ENCODE measurements at places on chromosomes 3 and 15. TPM values are rescaled to one million over a fixed set of nuclear protein-coding genes. Genes with fewer than 3 reads are reported as not detected.

DNA sequence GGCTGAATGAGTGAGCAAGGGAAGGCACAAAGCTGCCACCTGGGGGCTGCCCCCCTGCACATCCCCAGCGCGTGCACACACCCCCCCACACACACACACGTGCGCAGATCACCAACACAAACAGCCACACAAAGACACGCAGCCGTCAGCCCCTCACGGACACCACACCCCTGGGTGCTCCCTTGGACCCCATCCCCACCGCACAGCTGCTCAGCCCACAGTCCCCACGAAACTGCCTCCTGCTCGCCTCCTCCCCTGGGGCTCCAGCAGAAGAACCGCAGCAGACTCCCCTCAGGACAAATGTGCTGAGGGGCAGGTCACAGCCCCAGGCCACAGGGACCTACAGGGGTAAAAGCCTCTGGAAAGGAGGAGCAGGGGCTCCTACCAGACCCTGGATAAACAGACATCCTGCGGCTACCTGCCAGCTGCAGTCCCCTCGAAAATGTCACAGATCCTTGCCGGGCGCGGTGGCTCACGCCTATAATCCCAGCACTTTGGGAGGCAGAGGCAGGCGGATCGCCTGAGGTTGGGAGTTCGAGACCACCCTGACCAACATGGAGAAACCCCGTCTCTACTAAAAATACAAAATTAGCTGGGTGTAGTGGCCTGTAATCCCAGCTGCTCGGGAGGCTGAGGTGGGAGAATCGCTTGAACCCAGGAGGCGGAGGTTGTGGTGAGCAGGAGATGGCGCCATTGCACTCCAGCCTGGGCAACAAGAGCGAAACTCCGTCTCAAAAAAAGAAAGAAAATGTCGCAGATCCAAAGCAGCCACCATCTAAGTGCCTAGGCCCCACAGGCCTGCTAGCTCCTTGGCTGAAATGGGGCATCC lies 6.5 kb downstream of the TWF2 start:
- no peak for DNase-seq

DNA sequence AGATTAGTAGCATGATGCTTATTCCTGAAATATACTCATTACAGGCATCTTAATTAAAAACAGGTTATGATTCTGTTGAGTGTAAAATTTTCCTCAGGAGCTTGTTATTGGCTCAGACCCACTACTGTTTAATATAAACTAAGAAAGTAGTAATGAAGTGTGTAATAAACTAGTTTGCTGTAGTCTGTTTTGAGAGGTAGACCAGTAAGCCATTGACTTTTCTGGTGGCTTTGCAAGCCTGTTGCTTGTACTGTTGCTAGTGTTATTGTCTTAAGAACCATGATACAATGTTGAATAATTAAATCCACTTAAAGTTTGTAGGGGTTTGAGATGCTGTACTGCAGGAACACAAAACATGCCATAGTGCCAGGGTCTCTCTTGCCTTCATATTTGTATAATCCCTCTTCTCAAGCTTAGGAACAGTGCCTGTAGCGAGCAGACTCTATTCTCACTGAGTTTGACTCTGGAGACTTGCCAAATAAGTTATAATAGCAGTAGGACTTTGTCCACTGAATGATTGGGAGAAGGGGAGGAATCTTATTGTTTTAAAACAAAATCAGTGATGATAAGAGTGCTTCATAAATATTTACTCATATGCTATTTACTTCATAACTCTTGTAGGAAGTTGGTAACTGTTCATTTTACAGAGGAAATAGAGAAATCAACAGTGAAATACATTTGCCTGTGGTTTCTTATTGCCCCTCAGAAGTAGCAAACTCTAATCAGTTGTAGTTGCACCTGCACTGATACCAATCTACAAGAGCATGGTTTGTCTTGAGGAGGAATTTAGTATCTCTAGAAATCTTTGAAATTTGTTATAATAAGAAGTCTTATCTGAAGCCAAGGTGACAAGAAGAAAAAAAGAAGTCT lies 13.4 kb downstream of the TCF12 start:
- no peak for DNase-seq

DNA sequence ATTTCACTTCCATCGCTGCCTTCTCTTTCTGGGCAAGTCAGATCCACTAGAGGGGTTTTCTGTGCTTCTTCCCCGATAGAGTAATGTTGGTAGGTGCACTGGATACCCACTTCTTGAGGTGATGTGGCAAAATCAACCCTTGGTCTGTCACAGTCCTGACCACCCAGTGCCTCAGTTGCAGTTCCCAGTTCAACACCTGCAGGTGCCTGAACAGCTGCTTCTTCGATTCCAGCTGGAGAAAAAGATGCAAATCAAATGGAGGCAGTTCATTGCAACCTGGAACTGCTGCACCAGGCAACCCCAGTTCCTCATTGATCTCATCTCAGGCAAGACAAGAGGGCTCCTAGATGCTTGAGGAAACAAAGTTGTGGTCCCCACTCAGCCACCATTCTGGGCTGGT lies 186.6 kb downstream of the UBE2E2 start:
- no peak for DNase-seq

GRCh38 chr3:132872711-132873110 lies 150.5 kb upstream of the NPHP3 start:
- no peak for DNase-seq

DNA sequence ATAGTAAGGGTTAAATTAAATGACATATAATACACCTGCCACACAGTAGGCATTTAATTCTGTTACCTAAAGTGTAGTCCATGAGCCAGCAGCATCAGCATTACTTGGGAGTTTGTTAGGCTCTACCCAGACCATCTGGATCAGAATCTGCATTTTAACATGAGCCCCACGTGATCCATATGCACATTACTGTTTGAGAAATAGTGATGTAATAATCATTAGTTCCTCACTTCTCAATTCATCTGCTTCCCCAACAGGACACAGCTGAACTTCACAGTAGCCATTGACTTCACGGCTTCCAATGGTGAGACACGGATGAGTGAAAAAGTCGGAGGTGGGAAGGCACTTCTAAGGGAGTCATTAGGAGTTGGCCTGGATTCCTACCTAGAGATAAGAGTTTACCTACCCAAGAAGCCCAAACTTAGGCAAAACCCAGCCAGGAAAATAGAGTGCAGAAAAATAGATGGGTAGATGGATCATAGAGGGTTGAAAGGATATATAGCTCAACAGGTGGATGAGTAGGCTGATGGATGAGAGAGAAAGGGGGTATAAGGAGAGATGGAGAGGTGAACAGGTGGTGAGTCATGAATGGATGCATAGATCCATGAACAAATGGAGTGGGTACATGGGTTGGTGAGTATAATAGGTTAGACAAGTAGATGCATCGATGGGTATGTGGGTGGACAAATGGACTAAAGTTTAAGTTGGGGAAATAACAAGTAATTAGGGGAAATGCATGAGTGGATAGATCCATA lies 13.3 kb downstream of the CPNE9 start:
- no peak for DNase-seq

DNA sequence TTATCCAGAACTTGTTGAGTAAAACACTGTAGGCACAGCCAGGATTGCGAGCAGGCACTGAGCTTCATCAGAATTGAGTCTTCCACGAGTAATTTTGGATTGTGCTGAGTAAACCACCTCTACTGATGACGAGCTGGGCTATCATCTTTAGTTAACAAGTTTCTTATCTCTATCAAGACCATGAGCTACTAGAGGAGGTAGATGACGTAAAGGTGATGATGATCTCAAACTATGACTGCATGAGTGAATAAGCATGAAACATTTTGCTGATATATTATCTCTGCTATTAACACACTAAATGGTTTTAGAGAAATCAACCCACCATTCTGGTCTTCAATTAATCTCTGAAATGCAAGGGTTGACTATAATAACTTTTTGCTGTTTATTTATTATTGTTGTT lies 506.0 kb downstream of the GBE1 start:
- DNase-seq = no peak

- no peak for DNase-seq
Measured at GRCh38 chr3:194685065-194685717, 492 bp upstream of the FAM43A start.

DNA sequence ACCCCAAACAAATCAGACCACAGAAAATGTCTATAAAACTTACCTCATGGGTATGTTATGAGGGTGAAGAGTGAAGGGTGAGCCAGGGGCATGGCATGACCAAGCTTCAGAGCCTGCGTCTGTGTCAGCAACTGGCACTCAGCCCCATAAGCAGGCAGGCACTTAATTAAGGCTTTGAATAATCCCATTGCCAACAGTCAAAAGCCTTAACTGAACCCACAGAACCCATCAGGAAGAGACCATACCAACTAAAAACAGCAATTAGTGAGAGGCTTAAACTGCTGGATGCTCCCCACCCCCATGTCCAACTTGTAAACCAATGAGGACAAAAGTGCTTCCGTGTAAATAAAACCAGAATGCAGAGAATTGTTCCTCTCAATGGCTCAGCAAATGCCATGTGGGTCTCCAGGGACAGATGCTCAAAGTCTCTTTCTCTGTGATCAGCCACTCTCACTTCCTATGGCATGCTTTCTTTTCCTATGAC lies 126.0 kb downstream of the MYLK start:
- peak; percentile 74 for DNase-seq

DNA sequence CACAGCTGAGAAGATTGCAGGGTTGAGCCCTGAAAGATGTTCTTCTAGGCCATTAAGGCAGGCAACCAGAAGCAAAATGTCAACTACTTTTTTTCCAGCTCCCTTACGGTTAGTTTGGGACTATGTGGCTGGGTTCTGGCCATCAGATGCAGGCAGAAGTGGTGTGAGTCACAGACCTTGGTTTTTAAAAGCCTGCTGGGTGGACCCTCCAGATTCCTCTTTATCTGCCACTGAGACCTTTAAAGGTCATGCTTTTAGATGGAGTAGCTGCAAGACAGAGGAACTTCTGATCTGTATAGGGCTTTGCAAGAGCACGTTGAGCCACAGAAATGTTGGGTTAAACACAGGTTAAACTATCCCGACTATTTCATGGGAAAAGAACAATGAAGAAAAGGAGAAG lies 102.9 kb downstream of the CHST2 start:
- no peak for DNase-seq

DNA sequence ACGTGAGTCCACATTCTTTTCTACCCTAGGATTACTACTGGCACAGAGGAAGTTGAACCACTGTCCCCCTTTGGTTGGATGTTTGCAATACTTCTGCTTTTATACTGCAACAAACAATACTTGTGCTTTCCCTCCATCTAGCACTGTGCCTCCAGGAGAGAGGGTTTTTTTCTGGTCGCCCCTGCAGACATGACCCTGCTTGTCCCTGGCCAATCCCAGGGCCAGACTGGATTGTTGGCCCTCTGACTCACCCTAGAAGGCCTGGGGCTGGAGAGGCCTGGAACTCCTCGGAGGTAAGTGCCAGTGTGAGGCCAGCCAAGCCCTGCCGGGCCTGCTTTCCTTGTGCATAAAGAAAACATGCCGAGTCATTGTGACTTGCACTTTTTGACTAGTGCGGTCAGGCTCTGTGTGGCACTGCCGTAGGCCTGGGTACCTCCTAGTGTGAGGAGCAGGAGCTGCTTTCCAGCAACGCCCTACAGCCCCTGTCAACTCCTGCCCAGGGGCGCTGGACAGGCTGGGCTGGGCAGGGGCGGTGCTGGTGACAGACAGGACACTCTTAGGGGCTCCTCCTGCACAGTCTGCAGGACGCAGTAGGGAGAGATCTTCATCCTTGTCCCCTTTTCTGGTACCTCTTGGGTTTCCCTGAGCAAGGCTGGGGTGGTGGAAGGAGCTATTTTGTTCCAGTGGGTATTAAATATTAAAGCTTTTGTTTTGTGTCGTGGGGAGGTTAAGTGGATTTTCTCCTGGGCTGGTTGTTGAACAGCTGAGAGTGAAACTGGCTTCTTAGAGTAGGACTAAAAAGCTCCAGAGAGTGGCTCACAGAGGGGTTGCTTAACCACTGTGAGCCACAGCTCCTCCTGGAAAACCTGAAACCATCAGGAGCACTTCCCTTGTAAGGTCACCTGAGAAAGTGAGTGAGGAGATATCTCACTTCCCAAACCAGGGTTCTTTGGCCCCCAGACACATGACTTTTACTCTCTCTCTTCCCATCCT lies 14.4 kb upstream of the TKT start:
- DNase-seq = peak; percentile 95

DNA sequence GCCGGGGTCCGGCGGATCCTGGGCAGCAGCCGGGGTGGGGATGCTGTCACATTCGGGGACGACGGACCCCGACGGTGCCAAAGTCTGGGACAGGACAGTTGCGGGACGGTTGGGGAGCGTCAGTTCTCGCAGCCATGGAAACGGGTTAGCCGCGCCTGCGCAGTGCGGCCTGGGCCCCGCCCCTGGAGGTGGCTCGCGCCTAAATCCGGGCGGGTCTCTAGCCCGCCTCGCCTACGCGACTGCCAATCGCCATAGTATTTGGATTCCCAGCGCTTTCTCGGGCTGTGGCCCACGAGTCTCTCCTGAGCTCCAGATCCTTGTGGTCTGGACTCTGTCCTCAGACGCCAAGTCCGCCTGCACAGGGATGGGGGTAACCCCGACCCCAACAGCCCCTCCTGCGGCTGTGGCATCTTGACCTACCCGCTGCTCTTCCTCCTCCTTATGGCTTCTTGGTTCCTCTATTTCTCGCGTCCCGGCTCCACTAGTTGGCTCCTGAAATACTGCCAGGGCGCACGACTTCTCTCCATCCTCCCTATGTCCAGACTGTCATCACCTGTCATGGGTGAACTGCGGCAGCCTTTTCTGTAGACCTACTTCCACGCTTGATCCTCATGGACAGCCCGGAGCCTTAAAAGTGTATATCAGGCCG lies at the start of gene ZMYND10:
Gene ZMYND10 (minus strand): TSS at position 147 of the 649 bp plus-strand sequence. CDS start 153 bp downstream, outside the sequence.
- peak; percentile 84 for DNase-seq

GRCh38 chr3:67386451-67386850 lies 268.0 kb downstream of the SUCLG2 start:
- DNase-seq = no peak

DNA sequence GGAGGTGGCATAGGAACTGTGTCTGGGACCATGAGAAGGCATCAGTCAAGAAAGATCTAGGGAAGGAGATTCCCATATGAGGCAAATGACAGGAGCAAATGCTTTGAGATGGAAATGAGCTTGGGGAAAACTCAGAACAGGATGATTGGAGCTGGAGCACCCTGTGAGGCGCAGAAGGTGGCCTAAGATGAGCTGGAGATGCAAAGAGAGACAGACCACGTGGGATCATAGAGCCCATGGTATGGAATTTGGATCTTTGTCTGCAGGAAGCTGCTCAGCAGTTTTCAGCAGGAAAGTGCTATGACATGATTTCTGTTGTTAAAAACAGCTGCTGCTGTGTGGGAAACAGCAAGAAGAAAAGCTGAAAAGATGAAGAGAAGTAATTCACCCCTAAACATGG lies 310.6 kb downstream of the MAGI1 start:
- no peak for DNase-seq

GRCh38 chr3:161343540-161343939 lies 27.8 kb downstream of the SPTSSB start:
- no peak for DNase-seq

- DNase-seq = no peak
Measured at GRCh38 chr3:57822686-57823085, 66.6 kb downstream of the SLMAP start.

- DNase-seq = no peak
Measured at GRCh38 chr3:163935411-163935810, 1142.9 kb downstream of the SI start.

Gene SAMD7
- not detected for total RNA-seq

Gene TM4SF1
- 213 TPM for total RNA-seq

Gene SQOR
- total RNA-seq = 49.3 TPM

Gene SEMA4B
- total RNA-seq = 19.5 TPM

Gene ZCWPW2
- total RNA-seq = 1.6 TPM

Gene REC114
- total RNA-seq = not detected

Gene DNASE1L3
- total RNA-seq = 4.3 TPM

Gene COL6A5
- not detected for total RNA-seq

Gene NR2E3
- total RNA-seq = 3.2 TPM

Gene MAP6D1
- 1.7 TPM for total RNA-seq

Measured in aorta (tissue), 5 donors.